Peyer's patch (tissue), 4 donors: ENCODE measurements at places on chromosomes 1 and 21.

GRCh38 chr21:29149808-29150425 lies 19.5 kb downstream of the MAP3K7CL start:
- no peak for DNase-seq

- no peak for DNase-seq
Observed at GRCh38 chr1:201307760-201308499, 24.6 kb downstream of the PKP1 start.

- peak; percentile 86 for DNase-seq
Observed at GRCh38 chr1:155070721-155071569, 7.4 kb downstream of the EFNA4 start.

- no peak for DNase-seq
Observed at GRCh38 chr1:184959626-184960025, 14.7 kb downstream of the NIBAN1 start.

DNA sequence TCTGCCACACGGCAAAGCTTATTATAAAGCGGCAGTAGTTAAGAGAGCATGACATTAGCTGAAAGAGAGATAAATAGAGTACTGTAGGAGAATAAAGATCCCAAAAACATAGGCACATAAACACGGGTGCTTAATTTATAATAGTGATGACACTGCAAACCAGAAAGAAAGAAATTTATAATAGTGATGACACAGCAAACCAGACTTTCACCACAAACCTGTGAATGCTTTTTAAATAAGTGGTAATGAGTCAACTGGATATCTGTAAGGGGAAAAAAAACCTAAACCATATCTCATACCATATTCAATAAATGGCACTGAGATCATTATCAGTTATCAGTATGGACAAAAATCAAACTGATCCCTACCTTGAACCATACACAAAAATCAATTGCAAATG lies 25.5 kb downstream of the USP1 start:
- no peak for DNase-seq

DNA sequence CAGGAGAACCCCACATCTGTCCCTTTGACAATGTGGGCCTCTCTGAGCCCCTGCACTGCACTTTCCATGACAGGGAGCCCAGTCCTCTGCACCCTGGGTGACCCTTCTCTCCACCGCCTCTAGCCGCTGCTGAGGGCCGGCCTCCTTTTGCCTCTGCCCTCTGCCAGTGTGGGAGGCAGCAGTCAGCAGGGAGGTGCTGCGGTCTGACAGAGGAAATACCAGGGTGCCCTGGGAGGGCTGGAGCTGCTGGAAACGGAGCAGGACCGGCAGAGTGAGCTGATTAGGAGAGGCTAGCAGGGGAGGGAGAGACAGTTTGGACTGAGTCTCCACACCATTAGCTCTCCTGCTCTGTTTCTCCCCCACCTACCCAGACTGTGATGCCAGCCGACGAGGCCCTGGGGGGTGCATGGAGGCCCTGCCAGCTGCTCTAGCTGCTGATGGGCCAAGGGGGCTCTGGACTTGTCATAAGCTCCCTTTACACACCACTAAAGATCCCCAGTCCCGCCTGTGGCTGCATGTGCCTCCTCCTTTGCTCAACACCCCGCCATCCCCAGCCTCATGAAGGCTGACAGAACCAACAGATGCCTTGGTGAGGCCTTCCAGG lies 171.1 kb upstream of the KLHDC7A start:
- no peak for DNase-seq

DNA sequence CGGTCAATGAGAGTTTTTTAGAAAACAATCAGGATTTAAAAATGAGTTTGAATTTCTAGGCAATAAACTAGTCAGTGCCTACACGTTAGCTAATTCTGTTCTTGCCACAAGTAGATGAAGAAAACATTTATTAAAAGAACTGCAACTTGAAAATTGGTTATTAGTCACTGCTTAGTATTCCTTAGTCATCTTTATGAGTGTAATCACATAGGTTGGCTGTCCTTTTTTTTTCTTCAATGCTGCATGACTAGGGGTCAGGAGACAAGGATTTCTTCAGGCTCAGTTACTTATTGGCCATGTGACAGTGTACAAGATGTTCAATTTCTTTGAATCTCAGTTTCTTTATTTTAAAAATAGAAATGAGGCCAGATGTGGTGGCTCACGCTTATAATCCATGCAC lies 17.1 kb downstream of the SOAT1 start:
- DNase-seq: no peak

GRCh38 chr1:173505391-173505790 lies 28.3 kb downstream of the PRDX6 start:
- DNase-seq: no peak

DNA sequence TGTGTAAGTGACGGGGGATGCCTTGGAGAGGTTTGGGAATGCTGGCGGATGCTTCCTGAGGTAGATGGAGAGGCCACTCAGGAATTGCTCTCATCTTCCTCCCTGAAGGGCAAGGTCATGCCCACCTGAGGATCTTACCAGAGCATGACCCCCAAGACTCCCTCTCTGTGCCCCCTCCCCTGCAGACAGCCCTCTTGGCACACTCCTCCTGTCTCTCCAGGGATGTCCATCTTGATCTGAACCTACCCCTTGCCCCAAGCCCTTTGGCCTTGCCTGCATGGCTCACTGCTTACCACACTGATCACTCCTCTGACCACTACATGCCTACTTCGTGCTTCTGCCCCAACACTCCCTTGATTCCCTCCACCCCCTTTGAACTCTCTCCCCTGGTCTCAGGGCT lies 17.9 kb upstream of the MPL start:
- DNase-seq: no peak

- no peak for DNase-seq
Observed at GRCh38 chr1:53562291-53562980, 103.2 kb downstream of the DMRTB1 start.

DNA sequence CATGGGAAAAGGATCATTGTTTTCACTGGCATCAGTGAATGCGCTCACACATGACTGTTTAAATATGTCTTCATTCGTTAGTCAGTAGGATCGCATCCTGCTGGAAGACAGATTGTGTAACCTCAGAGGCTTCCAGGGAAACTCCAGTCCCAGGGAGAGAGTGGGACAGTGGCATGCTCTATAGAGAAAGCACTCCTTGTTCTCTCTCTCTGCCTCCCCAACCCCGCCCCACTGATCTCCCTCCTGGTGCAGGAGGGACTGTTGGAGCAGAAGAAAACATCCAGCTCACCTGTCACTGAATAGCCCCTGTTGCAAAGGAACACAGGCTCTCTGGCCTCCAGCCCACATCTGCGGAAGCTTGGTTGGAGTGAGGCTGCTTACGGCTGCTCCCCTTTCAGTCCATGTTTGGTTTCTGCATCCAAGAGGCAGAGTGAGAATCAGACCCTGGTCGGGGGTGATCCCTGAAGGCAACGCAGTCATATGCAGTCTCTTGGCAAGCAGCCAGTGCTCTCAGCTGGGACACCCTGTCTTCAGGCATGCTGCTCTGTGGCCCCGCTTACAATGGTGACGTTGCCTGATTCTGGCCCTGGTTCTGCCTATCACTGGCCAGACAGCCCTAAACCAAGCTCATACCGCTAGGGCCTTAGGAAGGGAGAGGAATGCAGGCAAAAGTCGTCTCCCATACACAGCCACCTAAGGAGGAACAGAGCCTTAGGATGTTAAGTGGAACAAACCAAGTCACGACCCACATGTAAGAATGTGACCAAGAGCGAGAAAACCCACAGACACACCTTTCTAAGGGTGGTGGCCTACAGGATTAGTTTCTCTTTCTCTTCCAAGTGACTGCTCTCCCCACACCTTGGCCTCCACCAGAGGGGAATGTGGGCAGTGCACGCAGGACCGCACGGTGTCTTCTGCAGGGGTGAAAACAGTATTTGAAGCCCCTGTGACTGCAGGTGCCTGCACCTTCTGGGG lies 39.7 kb downstream of the BACE2 start:
- no peak for DNase-seq

DNA sequence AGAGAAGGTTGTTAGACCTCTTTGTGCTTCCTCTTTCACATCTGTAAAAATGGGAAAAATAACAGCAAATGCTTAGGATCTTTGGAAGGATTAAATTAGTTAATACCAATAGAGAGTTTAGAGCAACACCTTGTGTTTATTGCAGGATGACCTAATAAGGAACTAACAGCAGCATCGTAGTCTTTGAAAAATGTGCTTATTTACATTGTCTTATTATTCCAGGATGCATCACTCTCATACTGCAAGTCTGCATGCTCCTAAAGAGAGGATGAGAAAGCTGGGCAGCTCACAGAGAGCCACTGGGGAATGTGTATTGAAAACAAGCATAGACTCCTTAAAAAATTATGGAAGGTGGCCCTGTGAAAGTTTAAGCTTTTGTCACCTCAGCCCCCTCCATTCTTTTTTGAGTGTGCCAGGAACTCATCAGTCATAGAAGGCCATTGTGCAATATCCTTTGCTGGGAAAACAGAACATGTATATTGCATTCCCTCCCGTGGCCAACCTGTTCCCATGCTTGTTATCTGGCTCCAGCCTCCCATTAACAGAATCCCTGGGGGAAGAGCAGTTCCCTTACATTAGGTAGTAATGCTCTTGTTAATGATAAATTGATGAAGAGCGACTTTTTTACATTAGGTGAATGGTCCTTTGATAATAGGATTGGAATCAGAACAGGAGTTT lies 180.7 kb downstream of the ZNF326 start:
- DNase-seq: no peak
